Activated CD4-positive, CD25-positive, alpha-beta regulatory T cell (primary cell): ENCODE measurements at places on chromosomes 1 and 21.

DNA sequence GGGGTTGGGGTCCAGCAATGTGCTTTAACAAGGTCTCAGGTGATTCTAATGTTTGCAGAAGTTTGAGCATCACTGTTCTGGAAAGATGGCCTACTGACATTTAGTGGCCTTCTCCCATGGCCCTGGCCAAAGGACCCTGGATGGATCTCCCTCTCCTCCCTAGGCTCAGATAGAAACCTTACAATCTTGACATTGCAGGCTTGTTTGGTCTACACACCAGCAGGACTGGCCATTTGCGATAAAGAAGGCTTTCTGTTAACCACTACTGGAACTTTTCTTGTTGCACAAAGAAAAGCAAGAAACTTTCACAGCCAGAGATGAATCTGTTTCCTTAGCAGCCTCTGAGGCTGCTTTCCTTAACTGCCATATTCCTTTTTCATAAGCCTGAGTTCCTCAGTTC lies 6.2 kb downstream of the DNALI1 start:
- no peak for DNase-seq

GRCh38 chr1:35557118-35557610 lies at the start of gene KIAA0319L:
Gene KIAA0319L, minus strand, starts transcription at chr1:35557403. Its CDS starts 2,912 bp downstream, at chr1:35554491.
- DNase-seq: peak; percentile 74

GRCh38 chr1:10257851-10258250 lies 47.5 kb downstream of the KIF1B start:
- no peak for DNase-seq

DNA sequence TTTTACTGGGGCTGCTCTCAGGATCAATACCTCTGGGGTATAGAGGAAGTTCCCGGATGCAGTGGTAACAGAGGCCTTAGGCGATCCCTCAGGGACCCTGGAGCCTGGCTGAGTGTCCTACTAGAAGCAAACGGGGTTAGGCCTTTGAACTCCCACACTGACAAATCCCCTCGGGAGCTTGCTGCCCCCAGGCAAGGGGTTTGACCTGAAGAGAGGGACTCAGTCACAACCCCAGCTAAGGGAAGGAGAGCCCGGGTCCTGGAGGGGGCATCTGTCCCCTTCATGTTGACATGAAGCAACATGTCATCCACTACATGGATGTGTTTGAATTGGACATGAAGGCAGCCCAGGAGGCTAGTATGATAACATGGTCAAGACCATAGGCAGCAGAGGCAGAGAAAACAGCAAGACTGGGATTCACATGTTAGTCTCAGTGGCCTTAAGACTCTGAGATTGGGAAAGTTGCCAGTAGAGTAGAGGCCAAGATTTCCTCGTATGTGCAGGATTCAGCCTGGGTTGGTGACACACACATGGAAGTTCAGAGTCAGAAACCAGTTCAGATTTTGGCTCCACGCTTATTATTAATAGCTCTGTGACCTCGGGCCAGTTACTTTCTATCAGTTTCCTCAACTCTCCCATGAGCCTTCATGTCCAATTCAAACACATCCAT lies 101.5 kb downstream of the KCNN3 start:
- DNase-seq: no peak

- no peak for DNase-seq
Measured at GRCh38 chr21:27582246-27582947, 615.5 kb upstream of the ADAMTS5 start.

GRCh38 chr1:218851586-218851985 lies 322.1 kb upstream of the LYPLAL1 start:
- DNase-seq: no peak

DNA sequence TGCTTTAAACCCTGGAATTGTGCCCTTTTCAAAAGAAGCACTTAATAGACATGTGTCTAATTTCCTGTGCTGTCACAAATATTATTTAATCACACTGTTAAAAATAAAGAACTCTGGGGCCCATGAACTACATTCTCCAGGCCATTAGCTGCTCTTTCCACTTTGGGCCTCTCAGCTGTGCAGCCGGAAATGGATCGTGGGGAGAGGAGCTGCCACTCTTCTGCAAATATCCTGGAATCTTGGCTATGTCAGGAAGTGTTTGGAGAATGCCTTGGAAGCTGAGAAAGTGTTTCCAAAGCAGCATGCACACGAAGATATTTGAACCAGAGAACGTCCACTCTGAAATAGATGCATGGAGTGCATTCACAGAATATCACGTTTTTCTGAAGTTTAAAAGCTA lies 27.5 kb upstream of the VPS26C start:
- no peak for DNase-seq

- no peak for DNase-seq
Measured at GRCh38 chr1:22096463-22096862, 44.0 kb downstream of the CDC42 start.

GRCh38 chr1:217948741-217949140 lies 317.6 kb downstream of the SPATA17 start:
- DNase-seq: no peak

- DNase-seq: no peak
Measured at GRCh38 chr1:75712306-75712705, 12.2 kb upstream of the ACADM start.

GRCh38 chr1:161324020-161324419 lies 9.8 kb downstream of the SDHC start:
- DNase-seq: no peak

DNA sequence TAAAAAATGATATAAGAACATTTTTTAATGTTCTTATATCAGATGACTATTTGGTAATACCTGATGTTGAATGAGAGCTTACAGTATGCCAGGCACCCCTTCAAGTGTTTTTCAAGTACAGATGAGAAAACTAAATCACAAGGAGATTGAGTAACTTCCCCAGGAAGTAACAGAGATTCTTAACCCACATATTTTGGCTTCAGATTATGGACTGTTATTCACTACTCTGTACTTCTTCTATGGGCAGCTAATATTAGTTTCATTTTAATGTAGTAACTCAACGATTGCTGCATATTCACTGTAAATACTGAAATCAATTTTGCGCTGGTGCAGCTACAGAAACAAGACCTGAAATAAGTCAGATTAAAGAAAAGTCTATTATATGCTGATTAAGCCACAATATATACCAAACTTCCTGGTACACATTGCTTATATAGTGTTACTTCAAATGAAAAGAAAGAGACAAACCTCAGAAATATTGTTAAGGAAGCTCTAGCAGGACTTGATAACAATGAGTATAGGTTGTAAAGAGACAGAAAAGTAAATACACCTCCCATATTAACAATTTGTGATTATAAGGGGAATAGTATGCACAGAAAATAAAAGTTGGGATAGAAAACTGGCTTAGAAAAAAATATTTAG lies 19.7 kb downstream of the DPYD start:
- DNase-seq: no peak
